Central memory CD4-positive, alpha-beta T cell (primary cell): ENCODE measurements at places on chromosomes 6 and 20.

GRCh38 chr6:116513224-116513875 is 1.9 kb downstream of the CALHM5 start:
- no peak for DNase-seq

DNA sequence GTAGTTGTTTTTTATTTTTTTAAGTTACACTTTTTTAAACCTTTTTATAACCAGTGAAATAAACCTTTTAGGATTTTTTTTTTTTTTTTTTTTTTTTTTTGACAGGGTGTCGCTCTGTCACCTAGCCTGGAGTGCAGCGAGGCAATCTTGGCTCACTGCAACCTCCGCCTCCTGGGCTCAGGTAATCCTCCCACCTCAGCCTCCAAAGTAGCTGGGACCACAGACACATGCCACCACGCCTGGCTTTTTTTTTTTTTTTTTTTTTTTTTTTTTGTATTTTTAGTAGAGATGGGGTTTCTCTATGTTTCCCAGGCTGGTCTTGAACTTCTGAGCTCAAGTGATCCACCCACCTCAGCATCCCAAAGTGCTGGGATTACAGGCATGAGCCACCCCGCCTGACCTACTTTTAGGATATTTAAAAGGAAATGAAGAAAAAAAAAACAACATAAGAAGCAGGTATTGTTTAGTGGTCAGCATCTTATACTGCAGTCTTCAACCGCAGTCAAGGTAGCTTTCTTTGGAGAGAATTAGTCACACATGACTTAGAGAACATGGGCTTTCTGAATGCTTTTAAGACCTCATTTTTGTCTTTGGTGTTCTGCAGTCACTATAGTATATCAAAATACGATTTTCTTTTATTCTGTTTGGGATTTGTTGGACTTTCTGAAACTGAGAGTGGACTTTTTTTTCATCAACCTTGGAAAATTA is 1.6 kb downstream of the POLR1H start:
- peak; percentile 28 for DNase-seq

DNA sequence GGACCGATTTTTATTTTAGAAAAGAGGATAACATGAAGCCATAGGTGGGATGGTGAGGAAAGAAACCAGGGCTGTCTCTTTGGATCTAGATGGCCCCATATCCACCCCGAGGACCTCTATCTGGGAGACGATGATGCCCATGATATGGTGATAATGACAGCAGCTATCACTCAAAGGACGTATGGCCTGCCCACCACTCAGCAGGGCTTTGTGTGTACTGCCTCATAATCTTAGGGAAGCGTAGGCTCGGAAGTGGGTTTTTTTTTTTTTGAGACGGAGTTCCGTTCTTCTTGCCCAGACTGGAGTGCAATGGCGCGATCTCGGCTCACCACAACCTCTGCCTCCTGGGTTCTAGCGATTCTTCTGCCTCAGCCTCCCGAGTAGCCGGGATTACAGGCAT is 8.2 kb upstream of the TAF8 start:
- peak; percentile 27 for DNase-seq

DNA sequence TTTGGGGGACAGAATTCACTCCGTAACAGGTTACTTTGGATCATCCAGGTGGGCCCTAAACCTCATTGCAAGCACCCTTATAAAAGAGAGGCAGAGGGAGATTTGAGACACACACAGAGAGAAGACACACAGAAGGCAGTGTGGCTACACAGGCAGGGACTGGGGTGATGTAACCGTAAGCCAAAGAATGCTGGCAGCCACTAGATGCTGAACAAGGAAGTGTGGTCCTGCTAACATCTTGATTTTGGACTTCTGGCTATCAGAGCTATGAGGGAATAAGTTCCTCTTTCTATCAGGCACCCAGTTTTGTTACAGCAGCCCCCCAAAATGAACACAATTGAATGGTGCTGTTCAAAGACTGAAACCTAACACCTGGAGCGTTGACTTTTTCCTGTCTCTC is 191.3 kb upstream of the MYLIP start:
- no peak for DNase-seq

DNA sequence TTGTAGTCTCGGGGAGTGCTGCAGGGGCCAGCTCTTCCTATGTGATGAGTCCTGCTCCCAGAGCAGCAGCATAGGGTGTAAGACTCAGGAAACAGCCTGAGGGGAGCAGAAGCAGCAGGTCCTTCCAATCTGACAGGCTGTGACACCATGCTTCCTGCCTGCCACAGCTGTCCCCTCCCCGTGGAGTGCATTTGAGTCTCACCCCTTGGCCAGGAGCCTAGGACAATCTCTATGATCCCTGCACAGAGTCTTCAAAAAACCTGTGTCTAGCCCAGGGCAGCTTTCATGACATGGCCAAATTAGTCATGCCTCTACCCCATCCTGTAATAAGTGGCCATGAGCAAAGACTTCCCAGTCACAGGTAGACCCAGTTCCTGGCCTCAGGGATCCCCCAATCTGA is 23.1 kb upstream of the LRFN2 start:
- no peak for DNase-seq

- no peak for DNase-seq
Measured at GRCh38 chr6:35907750-35908149, 13.1 kb downstream of the SRPK1 start.

GRCh38 chr6:134590004-134590403 is 272.1 kb upstream of the SGK1 start:
- DNase-seq: no peak

DNA sequence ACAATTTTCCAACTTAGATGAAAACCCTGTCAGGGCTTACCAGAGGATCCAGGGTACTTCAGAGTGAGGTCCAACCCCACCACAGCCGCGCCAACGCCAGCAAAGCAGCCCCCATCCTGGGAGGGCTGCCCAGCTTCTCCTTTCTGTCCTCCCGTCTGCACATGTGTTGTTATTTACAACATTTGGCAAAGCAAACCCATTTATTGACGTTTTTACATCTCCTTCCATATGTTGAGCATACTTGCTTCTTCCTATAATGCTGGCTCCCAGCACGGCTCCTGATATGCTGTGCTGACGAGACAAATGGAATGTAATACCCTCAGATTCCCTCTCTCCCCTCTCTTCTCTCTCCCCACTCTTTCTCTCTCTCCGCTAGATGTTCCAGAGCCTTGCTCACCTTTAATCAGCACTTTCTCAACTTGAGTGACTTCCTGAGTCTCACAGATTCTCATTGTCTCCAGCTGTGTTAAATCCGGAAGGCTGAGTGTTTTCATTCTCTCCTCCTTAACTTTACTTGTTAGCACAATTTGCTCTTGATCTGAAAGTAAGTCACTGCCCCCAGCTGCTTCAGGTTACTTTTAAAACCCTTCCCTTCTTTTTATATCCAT is 22.7 kb downstream of the RCAN2 start:
- no peak for DNase-seq

GRCh38 chr6:116251568-116252384 is 2.1 kb downstream of the TSPYL4 start:
- DNase-seq: no peak

- DNase-seq: no peak
Measured at GRCh38 chr20:20014659-20015058, 2.5 kb upstream of the NAA20 start.

GRCh38 chr6:118980063-118980462 is 45.1 kb upstream of the MCM9 start:
- no peak for DNase-seq

DNA sequence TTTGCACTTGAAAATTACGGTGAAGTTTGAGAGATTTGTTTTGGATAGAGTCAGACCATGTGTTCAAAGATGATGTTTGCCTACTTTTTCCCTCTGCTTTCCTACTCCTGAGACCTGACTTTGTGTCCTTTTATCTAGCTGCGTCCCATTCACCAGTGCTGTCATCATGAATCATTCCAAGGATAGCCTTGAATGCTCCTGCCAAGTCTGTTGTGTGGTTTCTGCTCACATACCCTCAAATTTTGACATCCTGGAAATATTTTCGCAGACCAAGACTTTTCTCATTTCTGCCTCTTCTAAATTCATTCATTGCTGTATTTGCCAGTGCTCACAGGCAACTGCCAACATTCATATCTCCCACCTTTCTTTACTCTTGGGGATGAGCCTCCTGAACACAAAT is 175.9 kb upstream of the SCGN start:
- DNase-seq: no peak

GRCh38 chr20:11305406-11305805 is 612.3 kb upstream of the BTBD3 start:
- DNase-seq: no peak

GRCh38 chr20:32626859-32627636 is 41.9 kb upstream of the NOL4L start:
- no peak for DNase-seq

GRCh38 chr20:53080969-53081871 is 109.1 kb downstream of the TSHZ2 start:
- DNase-seq: no peak

- DNase-seq: no peak
Measured at GRCh38 chr6:52103623-52104022, 16.2 kb upstream of the PKHD1 start.

- DNase-seq: no peak
Measured at GRCh38 chr6:166206066-166206465, 38.4 kb upstream of the TBXT start.

DNA sequence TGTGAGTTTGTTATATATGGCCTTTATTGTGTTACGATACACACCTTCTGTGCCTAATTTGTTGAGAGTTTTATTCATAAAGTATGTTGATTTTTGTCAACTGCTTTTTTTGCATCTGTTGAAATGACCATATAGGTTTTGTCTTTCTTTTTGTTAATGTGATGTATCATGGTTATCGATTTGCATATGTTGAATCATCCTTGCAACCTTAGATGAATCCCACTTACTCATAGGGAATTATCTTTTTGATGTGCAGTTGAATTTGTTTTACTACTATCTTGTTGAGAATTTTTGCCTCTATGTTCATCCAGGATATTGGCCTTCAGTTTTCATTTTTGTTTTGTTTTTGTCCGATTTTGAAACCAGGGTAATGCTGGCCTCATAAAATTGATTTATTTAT is 45.7 kb upstream of the TPD52L1 start:
- DNase-seq: no peak

- no peak for DNase-seq
Measured at GRCh38 chr20:40966103-40966502, 62.5 kb upstream of the TOP1 start.

- no peak for DNase-seq
Measured at GRCh38 chr6:20757761-20758160, 223.5 kb downstream of the CDKAL1 start.

DNA sequence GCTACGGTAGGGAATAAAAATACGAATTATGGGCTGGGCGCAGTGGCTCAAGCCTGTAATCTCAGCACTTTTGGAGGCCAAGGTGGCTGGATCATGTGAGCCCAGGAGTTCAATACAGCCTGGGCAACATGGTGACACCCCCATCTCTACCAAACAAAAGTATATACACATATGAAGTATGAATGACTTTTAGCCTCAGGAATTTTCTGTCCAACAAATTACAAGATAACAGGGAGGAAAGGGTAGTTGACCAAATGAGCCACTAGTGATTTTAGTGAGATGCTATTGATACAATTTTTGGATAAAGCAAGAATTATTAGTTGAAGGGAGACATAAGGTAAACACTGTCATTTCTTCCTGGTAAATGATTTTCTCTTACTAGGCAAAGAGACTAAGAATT is 328.2 kb downstream of the SYNE1 start:
- DNase-seq: no peak

DNA sequence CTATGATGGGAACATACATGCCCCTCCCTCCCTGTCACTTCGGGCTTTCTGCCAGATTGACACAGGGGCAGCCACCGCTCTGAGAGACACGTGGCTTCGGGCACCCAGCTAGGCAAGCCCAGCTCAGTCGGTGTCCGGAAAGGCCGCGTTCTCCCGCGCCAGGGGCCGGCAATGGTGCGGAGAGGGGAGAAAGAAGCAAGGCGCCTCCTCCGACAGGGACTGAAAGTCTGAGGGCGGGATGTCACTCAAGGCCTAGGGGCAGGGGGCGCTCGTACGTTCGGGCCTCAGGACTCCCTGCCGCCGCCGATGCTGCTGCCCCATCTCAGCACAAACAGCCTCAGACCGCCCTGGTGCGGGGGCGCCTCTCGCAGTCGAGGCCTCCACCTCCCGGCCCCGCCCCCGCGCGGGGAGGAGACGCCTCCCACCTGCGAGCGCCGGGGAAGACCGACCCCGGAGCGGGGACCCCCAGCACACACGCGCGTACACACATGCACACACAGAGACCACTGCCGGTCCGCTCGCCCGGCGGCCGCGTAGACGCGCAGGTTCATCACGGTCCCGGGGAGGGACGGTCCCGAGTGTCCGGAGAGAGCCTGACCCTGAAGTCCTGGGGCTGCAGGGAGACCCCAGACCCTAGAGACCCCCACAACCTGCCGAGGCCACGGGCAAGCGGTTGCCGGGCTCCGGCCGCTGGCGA is 1.9 kb downstream of the GRM4 start:
- peak; percentile 17 for DNase-seq

DNA sequence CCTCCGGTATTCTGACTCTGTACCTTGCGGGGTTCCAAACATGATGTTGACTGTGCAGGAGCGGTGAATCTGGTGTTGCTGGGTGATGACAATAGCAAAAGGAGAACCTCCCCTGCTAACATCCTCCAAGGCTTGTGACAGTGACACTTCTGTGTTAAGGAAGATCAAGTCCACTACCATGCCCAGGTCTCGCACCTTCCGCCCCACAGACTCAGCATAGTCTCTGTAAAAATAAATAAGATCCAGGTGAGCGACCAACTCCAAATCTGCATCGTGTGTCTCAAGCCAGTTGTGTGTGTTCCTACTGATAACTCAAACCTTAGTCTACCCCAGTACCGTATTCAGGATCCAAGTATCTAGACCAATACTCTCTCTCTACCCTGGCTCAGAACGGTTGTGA is 24.8 kb downstream of the NCOA5 start:
- no peak for DNase-seq

DNA sequence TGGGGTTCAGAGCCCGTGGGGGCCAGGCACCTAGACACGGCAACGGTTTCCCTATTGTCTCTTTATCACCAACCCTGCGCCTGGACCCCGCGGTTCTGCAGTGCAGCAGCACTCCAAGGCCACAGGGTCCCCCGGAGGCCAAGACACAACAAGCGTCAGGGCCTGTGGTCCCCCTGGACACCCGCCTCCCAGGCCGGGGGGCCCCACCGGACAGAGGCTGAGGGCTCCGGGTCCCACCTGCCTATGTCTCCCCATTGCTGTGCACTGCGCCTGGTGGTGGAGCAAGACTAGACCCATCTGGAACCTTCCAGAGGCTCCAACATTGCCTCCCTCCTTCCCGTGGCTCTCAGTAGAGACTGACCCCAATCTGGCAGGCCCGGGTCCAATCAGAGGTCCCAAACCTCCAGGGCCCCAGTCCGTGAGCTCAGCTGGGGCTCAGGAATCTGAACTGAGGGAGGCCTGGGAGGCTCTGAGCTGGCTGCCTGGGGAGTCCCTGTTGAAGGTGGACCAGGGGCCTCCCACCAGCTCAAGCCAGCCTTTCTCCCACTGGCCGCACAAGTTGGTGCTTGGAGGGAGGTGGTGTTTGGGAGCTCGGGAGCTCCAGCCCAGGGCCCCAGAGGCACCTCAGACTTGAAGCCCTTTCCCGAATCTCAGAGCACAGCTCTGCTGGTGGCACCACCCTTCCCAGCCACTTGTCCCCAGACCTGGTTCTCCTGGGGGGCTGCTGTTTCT is 8.8 kb downstream of the GATA5 start:
- no peak for DNase-seq

GRCh38 chr6:4253604-4254231 is 118.3 kb upstream of the ECI2 start:
- DNase-seq: no peak

GRCh38 chr6:2190661-2191389 is 54.6 kb downstream of the GMDS start:
- DNase-seq: no peak
